Germinal center (tissue), 1 donor: ENCODE measurements at places on chromosomes 7 and 10.
A peak's percentile ranks its signal among the peaks of the same experiment; 100 is the strongest.

DNA sequence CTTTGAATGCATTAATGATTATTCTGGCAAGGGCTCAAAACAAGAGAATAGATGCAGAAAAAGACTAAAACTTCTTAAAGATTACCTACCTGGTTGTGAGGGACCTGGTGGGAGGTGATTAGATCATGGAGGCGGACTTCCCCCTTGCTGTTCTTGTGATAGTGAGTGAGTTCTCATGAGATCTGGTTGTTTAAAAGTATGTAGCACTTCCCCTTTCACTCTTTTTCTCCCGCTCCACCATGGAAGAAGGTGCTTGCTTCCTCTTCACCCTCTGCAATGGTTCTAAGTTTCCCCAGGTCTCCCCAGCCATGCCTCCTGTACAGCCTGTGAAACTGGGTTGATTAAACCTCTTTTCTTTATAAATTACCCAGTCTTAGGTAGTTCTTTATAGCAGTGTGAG, 226.6 kb downstream of the ARHGAP12 start:
- DNase-seq = no peak

DNA sequence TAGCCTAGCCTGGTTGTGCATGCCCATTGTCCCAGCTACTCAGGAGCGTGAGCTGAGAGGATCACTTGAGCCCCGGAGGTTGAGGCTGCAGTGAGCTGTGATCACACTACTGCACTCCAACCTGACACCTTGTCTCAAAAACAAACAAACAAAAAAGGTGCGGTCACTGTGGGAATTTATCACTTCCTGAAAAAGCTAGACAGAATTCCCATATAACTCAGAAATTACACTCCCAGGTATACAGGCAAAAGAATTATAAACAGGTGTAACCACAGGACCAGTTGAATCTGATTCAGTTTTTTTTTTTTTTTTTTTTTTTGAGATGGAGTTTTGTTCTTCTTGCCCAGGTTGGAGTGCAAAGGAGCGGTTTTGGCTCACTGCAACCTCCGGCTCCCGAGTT, 3.2 kb upstream of the OGDH start:
- no peak for DNase-seq

GRCh38 chr7:75945297-75946168, 30.6 kb downstream of the POR start:
- DNase-seq = no peak

- peak; percentile 76 for DNase-seq
Observed at GRCh38 chr10:97701438-97702069, 12.0 kb upstream of the MARVELD1 start.
